ENCODE measurements at places on chromosomes 2 and 18. TPM values are rescaled to one million over a fixed set of nuclear protein-coding genes. Genes with fewer than 3 reads are reported as not detected.

MGAT4A gene
- polyA plus RNA-seq, result not detected

GRCh38 chr2:17208511-17208910 is 309.7 kb downstream of the RAD51AP2 start:
- peak; percentile 55 for DNase-seq

- no peak for DNase-seq
These were observed 15.5 kb downstream of the ADRA2B start for GRCh38 chr2:96100893-96101304.

DNA sequence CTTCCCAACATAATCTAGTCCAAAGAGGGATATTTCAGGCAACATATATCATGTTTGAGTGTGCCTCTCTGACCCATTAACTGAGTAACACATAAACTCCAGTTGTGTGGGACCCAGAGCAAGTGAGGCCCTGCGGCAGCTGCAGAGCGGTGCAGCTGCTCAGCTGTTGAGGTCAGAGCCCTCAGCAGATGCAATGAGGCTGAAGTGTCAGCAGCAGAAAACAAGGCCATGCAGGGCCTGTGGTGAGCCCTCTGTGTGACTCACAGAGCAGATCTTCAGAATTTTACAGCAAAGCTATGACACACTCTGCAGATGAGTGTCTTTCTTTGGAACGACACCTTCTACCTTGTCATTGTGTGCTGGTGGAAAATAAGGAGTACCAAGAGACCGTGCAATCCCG is 168.5 kb downstream of the CBLN2 start:
- no peak for DNase-seq

GRCh38 chr2:143071185-143071876 is 57.9 kb upstream of the ARHGAP15 start:
- DNase-seq, result peak; percentile 19

- DNase-seq, result no peak
These were observed 129.8 kb downstream of the BCL2 start for GRCh38 chr18:63189817-63190216.

- no peak for DNase-seq
These were observed 104.6 kb downstream of the PTPN4 start for GRCh38 chr2:119864318-119864717.

DNA sequence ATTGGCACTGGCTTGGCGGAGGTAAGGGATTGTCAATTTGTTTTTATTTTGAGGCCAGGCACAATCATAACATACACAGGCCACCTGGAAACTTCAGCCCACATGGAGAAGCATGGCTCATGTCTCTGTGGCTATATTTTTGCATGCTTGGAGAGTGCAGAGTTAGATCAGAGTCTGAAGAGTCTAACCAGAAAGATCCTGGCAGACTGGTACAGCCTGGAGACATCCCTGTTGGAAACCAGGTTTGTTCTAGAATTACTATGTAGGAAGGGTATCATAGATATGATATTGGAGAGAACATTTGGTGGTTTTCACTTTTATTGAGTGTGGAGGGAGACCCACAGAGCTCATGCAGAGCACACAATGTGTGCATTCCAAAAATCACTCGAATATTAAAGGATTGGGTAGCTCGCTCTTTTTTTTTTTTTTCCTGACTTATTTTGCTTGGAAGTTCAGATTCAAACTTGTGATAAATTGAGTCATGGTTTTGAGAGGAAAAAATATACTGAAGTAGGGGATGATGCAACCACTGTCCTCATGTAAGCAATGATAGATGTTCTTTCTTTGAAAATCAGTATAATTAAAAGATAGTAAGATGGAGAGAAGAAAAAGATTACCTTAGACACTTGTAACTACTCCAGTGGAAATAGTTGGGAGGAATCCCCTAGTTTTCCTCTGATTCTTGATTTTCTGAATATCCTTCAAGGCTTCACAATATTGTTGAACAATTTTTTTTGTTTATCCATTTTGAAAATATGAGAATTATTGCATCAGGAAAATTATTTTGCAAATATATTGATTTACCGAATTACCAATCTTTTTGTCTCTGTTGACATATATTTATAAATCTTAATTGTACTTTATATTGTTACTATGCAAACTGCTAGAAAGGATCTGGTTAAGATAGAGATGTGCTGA is 185.7 kb upstream of the ZEB2 start:
- peak; percentile 56 for DNase-seq

- no peak for DNase-seq
These were observed 1.8 kb downstream of the TLK1 start for GRCh38 chr2:171158790-171159371.

Data from GM23248 (cell line).